ENCODE measurements at places on chromosomes 16 and 17.

- no peak for DNase-seq
Measured at GRCh38 chr17:66730461-66730923, 104.4 kb upstream of the CACNG5 start.

DNA sequence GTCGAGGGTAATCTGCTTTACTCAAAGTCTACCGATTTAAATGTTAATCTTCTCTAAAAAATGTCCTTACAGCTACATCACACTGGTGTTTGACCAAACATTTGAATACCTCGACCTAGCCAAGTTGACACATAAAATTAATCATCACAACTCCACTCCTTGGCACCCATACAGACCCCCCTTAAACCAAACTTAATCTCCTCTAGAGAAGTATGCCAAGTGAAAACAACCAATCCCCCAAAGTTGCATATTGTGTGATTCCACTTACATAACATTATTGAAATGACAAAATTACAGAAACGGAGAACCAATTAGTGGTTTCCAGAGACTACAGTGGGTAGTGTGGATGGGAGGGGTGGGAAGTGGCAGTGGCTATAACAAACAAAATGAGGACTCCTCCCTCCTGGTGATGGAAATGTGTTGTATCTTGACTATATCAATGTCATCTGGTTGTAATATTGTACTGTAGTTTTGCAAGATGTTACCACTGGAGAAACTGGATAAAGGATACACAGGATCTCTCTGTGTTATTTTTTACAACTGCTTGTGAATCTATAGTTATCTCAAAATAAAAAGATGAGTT is 39.4 kb downstream of the CAPNS2 start:
- no peak for DNase-seq

- DNase-seq = no peak
Measured at GRCh38 chr17:59972778-59973177, 8.2 kb upstream of the RNFT1 start.

DNA sequence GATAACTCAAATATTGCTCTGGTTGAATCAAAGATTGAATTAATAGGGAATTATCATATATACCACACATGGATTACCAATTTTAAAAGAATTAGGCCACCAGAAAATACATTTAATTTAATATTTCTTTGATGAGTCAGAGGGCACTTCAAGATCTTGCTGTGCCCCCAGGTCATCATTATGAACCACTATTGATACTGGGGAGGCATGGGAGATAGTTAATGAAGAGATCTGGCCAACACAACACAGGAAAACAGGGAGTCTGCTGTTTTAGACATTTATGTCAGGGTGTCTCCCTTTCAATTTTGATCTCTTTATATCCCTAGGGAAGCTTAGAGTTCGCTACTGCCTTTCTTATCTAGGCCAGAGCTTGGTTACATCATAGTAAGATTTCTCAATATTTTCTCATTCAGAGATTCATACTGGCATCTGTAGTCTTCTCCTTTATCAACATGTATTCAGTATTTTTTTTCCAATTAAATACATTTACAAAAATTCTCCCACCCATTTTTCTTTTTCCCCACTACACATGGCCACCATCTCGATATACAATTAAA is 158.3 kb upstream of the ZFHX3 start:
- DNase-seq = no peak

DNA sequence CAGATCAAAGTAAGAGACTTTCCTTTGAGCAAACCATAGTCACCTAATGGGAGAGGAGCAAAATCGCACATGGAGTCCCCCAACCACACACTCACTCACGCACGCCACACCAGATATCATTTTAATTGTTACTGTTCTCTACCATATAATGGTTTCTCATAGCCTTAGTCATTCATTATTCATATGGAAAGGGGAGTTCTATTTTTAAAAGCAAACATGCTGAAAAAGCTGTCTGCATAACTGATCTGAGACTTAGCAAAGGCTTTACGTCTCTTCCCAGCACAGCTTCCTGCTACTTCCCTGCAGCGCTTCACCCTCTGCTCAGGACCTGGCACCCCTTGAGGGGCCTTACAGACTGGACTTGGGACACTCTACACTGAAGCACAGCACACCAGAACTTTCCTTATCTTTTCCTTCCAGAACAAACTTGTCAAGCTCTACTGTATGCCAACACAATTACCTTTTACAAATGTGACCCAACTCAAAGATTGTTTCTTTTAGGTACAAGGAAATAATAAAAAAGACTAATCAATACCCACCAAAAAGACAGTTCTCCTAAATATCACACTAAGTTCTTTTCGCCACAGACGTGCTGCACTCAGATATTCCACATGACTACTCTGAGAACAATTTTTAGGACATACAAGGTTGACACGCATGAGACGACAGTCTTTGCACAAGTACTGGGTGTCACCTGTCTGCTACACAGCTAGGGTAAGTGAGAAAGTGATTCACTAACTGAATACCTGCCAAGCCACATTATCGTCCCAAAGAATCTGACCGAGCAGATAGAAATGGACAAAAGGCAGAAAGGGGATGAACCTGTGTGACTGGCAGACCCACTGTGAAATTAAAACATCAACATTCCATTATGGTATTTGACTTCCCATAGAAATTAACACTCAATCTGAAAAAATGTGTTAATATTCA is 21.5 kb downstream of the SRP68 start:
- DNase-seq = no peak

DNA sequence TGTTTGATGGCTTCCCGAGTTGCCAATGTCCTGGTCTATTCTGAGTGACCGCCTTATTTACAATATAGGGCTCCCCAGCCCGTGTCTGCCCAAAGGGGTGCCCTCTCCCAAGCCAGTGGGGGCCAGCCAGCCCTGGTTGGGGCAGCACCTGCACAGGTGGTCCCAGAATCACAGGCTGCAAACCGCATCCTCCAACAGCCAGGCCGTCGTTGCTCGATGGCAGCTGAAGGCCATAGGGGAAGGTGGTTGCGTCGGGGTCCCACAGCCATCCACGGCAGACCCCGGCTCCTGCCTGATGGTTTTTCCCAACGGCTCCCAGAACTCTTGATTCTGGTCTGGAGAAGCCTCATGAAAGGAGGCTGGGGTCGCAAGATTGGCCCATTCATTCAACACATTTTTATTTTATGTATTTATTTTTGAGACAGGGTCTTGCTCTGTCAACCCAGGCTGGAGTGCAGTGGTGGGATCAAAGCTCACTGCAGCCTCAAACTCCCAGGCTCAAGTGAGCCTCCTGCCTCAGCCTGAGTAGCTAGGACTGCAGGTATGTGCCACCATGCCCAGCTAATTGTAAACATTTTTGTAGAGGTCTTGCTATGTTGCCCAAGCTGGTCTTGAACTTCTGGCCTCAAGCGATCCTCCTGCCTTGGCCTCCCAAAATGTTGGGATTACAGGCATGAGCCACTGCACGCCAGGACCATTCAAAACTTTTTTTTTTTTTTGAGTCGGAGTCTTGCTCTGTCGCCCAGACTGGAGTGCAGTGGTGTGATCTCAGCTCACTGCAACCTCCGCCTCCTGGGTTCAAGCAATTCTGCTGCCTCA is 79.0 kb upstream of the TOB1 start:
- DNase-seq = no peak

- DNase-seq = no peak
Measured at GRCh38 chr17:5686074-5686635, 101.8 kb upstream of the NLRP1 start.

- no peak for DNase-seq
Measured at GRCh38 chr16:89104930-89105571, 11.4 kb downstream of the ACSF3 start.

GRCh38 chr17:17417718-17418181 is 59.0 kb upstream of the MED9 start:
- no peak for DNase-seq

DNA sequence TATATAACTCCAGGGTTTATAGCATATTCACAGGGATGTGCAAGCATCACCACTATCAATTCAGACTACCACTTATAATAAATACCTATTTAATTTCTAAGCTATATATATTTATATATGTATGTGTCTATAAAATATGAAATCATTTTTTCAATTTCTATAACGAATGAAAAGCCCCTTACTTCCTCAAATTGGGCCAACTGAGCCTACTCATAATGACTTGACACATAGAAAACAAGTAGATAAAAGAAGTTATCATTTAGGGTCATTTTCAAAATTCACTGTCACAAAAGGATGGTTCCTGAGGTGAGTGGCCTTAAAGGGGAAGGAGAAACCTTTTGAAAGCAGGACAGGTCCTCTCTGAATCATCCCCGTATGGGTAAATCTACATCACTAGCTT is 114.1 kb downstream of the ADCY9 start:
- DNase-seq = no peak

DNA sequence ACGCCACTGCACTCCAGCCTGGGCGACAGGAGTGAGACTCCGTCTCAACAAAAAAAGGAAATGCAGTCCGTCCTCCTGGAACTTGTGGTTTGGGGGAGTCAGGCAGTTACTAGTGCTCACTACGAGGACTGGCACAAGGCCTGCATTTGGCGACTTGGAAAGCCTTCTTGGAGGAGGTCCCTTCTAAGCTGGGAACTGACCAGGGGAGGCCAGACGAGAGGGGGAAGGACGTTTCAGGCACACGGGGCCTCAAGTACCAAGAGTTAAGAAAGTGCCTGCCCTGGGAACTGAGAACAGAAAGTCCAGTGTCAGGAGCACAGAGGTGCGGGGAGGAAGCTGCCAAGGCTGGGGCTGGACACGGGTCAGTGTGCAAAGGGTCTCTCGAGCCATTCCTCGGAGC is 89.9 kb downstream of the ABR start:
- no peak for DNase-seq
